ENCODE measurements at places on chromosomes 12 and 14.

DNA sequence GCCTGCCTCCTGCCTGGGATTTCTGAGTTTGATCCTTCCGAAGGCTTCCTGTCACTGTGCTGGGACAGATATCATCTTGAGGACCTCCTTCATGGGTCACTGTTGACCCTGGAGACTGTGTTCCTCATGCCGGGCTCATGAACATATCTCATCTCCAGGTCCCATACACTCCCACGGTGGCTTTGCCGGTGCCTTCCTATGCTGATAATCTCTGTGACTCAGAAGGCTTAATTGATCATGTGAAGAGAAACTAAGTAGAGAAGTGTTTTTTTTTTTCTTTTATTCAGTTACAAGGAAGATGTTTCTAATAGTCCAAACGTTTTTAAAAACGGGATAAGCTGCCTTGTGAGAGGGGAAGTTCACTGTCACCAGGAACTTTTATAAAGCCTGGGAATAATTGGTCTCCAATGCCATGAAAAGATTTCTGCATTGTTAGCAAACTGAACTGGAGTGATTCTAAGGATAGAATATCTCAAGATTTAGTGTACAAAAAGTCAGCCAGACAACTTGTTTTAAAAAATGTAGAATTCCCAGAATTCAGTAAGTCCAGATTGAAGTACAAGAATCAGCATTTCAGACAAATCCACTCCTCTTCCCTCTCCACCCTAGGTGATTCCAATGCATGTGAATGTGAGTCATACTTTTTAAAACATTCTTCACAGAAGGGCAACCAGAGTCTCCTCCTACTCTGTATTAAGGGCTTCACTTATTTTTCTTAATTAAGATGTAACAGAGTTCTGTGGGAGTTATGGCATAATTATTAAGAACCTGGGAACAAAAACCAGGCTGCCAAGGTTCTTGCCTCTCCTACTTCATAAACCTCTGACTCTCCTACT is 139.8 kb upstream of the LGR5 start:
- no peak for DNase-seq

GRCh38 chr12:67925552-67925951 is 63.7 kb upstream of the IFNG-AS1 start:
- no peak for DNase-seq

DNA sequence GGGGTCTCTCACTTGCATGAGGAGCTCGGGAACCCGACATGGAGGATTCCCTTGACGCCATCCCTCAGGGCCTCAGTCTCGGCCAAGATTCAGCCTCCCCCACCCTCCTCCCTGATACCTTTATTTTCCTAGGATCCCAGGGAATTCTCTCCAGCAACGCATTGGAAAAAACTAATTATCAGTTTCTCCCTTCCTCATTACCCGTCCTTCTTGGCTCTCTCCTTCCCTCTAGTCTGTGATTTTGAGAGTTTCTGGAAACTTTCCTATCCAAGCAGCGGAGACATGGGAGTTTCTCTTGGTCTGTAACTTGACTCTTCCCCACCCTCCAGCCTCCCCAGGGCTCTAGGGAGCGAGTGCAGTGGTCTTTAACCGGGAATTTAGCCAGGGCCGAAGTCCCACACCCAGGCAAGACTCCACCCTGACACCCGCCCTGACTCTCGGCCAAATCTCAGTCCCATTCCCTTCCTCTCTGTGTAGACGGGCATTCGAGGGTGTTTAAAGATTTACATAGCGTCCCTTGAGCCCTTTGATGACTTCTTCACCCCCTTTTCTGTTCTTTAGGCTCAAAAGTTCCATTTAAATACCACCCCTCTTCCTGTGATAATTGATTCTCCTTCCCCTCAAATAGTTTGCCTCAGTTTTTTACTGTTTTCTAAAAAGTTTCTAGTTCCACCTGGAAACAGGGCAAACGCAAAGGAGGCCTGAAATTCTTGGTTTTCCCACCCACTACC is 6.7 kb downstream of the HOXC5 start:
- no peak for DNase-seq

DNA sequence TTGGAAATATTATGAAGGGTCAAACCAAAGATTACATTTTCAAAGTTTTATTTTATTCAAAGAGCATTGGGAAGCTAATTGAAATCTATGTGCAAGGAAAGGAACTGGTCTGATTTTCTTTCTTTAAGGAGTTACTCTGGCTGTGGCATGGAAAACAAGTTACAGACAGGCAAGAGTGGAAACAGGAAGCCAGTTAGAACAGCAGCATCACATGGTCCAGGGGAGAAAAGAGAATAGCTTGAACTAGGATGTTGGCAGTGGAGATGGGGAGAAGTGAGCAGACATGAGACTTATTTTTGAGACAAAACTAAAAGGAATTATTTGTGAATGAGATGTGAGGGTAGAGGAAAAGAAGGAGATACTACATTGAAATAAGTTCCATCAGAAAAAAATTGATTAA is 3.4 kb downstream of the OR11G2 start:
- no peak for DNase-seq

DNA sequence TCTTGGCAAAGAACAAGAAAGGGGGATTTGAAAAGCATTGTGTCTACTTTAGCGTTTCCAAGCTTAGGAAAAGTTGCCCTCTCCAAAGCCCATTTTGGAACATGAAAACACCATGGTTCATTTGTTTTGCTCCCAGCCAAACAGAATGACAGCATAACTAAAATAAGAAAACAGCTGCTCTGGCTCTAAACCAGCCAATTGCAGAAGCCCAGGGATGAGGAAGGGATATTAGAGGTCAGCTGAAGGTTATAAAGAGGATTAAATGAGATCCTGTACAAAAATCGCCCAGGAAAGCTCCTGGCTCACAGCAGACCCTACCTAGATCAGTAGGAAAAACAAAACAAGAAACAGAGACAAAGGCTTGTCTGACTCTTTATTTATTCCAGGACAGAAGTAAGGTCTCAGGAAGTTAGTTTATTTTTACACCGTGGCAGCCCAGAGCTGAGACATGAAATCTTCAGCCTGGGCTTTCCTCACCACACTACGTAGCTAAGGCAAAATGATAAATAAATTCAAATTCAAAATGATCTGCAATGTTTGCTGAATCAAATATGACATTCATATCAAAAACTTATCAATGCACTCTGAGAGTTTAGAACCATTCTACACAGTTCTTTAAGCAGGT is 25.9 kb downstream of the SPX start:
- DNase-seq = no peak
